Colonic mucosa (tissue), 4 donors: ENCODE measurements at places on chromosomes 4 and X.

DNA sequence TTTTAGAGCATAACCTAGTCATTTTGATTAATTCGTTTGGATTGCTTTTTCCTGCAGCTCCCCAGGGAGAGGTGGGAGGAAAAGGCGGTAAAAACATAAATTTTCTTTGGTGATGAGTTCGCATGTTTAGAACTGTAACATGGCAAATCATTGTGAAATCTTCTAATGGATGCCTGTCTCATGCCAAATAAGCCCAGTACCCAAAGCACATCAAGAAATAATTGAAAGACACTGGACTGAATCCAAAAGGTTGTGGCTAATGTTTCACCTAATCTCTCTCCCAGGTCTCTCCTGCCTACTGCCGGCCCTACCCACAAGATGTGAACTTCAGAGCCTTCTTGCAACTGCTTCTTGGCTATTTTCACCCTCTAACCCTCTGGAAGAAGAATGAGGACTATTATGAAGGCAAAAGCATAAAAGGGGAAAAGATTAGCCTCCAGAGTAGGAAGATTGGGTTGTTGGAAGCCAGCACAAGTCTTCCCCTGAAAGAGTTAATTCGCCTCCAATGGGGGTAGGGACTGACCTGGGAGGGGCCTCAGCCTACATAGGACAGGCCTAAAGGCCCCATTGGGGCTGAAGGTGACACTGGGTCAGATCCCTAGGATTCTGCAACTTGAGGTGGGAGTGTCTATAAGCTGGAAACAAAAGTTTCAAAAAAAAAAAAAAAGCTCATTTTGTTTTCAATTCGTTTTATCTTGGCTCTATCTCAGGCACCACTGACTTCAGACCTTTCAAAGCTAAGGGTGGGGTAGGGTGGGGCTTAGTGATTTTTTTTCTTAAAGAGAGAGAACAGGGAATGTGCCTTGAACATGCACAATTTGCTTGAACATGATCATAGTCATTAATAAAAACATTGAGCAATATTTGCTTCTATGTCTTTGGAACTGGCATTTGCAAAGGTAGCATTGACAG, 278.6 kb upstream of the KLF3 start:
- peak; percentile 60 for DNase-seq

DNA sequence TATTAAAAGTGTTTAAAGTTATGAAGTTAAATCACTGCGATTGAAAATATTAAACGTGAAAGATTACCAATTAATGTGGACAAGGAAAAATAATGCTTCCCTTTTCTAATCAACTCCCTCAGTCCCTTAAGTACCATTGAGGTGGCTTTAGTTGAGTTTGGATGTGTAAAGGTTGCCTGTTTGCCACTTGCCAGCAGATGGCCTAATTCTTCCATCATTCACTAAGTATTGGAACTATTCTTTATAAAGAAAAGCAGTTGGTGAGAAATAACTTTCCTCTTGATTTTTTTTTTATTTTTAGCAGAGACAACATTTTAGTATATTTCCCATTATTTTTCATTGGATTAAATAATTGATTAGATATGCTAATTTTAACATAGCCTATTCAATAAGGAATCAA, 295.9 kb upstream of the TACR3 start:
- no peak for DNase-seq

GRCh38 chrX:132375941-132376340, 112.9 kb downstream of the MBNL3 start:
- no peak for DNase-seq

DNA sequence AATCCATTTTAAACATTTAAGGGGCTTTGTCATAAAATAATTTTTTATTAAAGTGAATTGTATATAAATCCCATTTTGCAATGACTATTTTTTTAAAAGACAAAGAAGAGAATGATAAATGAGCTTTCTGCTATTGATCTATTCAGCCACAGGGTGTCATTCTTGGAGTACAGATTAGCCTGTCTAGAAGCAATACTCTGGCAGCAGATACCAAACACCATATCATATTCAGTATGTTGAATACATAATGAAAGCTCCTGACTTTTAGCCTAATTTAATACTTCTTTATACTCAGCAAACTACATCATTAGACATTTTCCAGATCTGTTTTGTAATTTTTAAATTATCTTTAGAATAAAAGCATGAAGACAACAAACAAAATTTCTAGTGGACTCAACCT, 496.3 kb downstream of the PDGFC start:
- DNase-seq = no peak

DNA sequence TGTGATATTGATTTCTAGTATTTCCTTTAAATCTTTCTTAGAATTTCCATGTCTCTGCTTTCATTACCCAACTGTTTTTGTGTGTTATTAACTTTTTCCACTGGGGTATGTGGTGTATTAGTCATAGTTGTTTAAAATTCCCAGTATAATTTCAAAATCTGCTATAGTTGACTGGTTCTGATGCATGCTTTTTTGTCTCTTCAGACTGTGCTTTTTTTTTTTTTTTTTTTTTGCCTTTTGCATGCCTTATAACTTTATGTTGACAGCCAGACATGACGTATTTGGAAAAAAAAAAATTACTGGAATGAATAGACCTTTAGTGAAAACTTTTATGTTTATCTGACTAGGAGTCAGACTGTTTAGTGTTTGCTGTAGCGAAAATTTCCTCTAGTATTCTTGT, 580.4 kb downstream of the ANKRD50 start:
- no peak for DNase-seq

GRCh38 chr4:156346959-156347385, 393.3 kb upstream of the CTSO start:
- DNase-seq = no peak
